ENCODE measurements at places on chromosomes 6 and 20.

- DNase-seq: no peak
Measured at GRCh38 chr20:5886788-5887187, 63.5 kb downstream of the TRMT6 start.

DNA sequence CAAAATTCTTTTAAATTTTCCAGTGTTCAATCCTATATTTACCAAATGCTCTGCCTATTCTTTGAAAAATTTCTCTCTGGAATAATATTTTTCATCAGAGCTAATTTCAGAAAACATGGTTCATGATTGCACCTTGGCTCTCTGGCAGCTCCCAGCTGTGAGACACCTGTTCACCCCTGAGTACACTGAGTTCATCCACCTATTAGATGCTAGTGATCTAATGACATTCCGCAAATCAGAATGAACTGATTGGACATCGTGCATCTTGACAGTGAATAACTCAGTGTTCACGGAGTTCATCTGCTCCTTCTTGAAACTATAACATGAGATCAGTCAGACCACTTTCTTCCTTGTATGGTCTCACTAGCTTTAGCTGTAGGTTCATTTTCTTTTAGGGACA, 3.9 kb upstream of the SHPRH start:
- DNase-seq: no peak

DNA sequence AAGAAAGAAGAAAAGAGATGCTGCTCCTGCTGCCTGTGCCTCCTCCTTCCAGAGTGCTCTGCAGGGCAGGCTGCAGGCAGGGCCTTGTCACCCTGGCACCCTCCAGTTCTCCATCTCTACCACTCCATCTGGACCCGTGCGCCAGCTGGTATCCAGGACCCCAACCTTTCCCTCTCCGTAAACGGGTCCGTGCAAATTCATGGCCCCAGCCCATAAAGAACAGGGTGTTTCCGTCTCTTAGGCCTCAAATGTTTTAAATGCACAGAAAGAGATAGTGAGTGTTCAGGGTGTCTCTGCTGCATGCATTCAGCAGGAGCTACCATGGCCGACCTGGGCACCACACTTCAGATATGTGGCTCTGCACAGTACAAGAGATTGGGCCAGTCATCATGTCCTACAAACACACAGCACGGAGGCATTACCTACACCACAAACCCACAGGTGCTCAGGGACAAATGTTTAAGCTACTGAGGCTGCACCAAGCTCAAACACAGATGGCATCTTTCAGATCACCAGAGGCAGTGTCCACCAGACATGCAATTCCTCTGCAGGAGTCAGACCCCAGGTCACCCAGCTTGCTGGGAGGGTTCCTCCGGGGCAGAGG, 258.1 kb downstream of the DLL1 start:
- no peak for DNase-seq

GRCh38 chr20:33842346-33842745, 31.2 kb downstream of the CHMP4B start:
- no peak for DNase-seq

DNA sequence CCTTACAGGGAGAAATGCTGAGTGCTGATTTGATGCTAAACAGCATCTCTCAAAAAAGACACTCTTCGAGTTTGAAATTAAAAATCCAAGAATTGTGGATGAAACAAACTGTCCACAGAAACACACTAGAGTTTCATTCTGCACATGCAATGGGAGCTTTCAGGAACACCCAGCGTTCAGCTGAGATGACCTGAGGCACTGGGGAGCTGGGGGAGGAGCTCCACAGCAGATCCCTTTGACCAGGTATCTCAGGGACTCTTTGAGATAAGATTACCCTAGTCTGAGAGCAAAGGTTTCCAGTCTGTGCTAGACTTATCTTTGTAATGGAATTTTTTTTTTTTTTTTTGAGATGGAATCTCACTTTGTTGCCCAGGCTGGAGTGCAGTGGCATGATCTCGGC, 70.8 kb upstream of the AGPAT4 start:
- DNase-seq: no peak

DNA sequence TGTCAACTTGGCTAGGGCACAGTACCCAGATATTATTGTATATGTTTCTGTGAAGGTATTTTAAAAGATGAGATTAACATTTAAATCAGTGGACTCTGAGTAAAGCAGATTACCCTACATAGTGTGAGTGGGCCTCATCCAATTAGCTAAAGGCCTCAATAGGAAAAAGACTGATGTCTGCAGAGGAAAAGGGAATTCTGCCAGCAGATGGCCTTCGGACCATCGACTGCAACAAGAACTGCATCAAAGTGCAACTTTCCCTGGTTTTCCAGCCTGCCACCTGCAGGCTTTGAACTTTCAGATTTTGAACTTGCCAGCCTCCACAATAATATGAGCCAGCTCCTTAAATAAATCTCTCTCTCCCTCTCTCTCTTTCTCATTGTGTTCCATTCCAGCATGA, 80.5 kb downstream of the IMPG1 start:
- no peak for DNase-seq

DNA sequence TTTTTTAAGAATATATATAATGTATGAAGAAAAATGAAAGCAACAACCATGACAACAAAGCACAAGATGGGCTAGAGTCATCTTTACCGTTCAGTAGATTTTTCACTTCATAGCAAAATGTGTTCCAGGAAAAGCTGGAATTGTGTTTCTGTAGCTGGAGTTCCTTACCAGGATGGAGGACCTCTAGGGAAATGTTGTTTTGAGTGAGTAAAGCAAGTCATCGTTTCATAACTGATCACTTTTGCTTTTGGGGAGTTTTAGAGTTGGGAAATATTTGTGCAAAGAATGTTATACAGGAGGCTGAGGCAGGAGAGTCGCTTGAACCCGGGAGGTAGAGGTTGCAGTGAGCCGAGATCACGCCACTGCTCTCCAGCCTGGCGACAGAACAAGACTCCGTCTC, 151.6 kb downstream of the SASH1 start:
- no peak for DNase-seq

DNA sequence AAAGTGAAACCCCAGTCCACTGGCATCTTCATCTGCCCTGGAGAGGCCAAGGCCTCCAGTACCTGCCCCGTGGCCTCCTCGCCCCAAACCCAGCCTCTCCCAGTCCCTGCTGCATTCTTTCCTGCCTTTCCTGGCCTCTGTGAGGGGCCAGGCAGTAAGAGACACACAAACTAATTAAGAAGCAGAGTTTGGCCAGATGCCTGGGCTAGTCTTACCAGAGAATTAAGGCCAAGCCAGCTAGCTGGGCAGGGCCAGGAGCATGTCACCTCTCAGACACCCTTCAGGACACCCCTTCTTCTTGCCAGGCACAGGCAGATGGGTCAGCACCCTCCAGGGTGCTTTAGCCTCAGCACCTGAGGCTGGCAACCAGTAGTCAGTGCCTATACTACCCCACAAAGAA, 2.4 kb downstream of the MDGA1 start:
- no peak for DNase-seq

DNA sequence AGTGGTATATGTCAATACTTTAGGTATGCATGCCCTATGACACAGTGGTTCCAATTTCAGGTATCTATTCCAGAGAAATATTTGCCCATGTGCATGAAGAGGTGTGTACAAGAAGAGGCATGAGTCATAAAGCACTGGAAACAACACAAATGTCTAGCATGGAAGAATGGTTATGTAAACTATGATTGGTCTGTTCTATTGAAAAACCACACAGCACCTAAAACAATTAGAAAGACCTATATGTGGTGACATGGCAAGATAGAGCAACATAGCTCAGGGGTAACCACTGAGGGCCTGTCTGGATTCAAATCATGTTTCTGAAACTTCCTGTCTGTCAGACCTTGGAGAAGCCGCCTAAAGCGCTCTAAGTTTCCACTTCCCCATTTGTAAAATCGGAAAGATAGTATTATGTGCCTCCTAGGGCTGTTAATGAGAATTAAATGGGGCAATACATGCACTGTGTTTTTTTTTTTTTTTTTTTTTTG, 76.0 kb upstream of the SHLD1 start:
- DNase-seq: no peak

GRCh38 chr6:165766457-165766856, 103.4 kb upstream of the PDE10A start:
- no peak for DNase-seq

DNA sequence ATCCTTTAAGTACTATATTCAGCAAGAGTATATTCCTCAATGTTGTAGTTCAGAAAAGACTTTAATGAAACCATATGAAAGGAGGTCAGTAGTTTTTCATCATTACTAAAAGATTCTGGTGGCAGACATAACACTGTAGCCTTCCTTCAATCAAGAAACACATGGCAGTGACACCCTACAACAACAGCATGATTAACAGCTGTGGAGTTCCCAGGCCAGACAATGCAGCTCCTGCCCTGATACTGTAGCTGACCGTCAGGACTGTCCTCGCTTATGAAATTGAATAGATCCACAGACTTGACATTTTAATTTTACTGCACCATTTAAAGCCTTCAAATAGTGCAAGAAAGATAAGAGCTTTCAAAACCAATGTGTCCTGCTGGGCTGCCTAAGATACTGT, 43.6 kb downstream of the USP45 start:
- DNase-seq: no peak

GRCh38 chr6:153096792-153097191, 34.3 kb downstream of the RGS17 start:
- no peak for DNase-seq

GRCh38 chr6:169978615-169979161, 227.3 kb downstream of the ERMARD start:
- no peak for DNase-seq
